Kidney epithelial cell (primary cell): ENCODE measurements at places on chromosomes 2 and 18. TPM values are rescaled to one million over a fixed set of nuclear protein-coding genes. Genes with fewer than 3 reads are reported as not detected.
A peak's percentile ranks its signal among the peaks of the same experiment; 100 is the strongest.

The CRACDL gene
- 1.4 TPM in 2 replicates for total RNA-seq

The EFR3B gene
- 2.3 and 3.1 TPM in 2 replicates for total RNA-seq

The RAD51AP2 gene
- total RNA-seq = 0.04 and 0.14 TPM in 2 replicates

The DSG3 gene
- 0.14 and 0.67 TPM in 2 replicates for total RNA-seq

DNA sequence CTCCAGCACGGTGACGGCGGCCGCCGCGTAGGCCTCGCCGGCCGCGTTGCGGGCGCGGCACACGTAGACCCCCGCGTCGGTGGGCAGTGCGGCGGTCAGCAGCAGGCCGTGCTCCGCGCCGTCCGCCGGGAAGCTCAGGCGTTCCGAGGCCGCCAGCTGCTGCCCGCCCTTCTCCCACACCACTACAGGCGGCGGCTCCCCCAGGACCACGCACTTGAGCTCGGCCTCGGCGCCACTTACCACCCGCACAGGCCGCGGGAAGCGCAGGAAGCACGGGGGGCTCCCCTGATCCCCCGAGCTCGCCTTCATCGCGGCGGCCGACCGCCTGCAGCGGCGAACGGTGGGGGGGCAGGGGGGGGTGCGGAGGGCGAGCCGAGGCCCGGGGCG is 422 bp downstream of the OBSL1 start:
- no peak for DNase-seq

GRCh38 chr2:172220121-172220520 is 117.4 kb upstream of the DLX2 start:
- no peak for DNase-seq

- no peak for DNase-seq
Observed at GRCh38 chr18:50194631-50195532, at the start of gene MYO5B. Gene MYO5B, minus strand, starts transcription at chr18:50195147. Its CDS starts 354 bp downstream, at chr18:50194793.

DNA sequence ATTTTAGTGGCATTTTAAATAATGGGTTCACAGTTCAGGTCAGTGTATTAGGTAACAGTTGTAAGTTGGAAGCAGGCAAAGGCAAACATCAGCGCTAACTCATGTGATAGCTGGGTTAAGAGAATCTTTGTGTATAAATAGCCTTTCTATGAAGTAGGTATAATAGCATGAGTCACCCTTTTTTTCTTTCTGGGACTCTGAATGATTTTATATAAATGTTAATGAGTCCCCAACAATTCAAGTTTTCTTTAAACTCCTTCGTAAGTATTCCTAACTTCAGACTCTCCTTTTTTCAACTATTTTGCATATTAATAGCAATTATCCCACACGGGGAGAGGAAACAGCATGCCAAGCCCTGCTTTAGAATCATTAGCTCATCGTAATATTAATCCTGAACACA is 384.3 kb downstream of the PIK3C3 start:
- DNase-seq = peak; percentile 26

DNA sequence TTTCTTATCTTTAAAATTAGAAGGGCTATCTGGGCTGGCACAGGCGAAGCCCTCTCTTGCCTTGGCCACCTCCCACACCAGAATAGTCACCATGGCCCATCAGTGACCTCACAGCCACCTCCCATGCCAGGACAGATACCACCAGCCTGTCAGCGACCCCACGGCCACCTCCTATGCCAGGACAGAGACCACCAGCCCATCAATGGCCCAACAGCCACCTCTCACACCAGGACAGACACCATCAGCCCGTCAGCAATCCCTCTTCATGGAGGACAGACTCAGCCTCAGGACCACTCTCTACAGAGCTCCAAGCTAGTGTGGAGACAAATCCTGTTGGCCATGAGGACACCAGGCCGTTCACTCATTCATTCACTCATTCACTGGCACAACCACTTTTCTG is 74.6 kb downstream of the ASB1 start:
- no peak for DNase-seq

GRCh38 chr18:61681065-61681464 is 211.7 kb downstream of the RNF152 start:
- no peak for DNase-seq

GRCh38 chr2:190912726-190913125 is 32.1 kb downstream of the GLS start:
- DNase-seq = no peak

DNA sequence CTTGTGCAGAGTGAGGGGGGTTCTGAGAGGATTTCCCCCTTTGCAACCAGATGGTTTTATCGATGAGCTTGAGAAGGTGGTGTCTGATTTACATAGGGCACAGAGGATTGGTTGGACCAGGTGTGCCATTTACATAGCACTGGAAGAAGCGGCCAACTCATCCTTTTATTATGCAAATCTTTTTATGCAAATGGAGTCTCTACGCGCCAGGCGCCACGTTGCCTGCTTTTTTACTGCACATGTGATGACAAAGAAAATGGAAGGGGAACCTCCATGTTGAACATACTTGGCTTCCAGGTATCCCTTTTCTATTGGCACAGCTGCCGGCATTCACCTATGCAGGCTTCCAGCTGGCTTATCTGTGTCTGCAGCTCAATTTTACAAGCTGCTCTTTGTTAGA is 18.4 kb upstream of the TXNL4A start:
- no peak for DNase-seq

DNA sequence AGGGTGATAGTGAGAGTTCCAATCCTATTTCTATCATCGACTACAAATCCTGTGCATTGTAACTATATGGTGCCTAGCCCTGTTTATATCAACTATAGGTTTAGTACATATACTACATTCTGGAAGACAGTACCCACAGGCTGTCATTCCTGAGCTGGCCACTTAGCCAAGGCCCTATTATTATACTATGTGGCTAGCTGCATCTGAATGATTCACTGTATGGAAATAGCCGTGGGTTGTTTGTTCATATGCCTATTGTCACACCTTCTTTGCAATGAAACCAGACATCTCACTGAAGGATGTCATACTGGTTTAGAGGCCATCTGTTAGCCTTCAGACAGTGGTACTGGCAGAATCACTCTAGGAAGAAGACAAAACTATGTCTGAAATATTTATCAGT is 62.3 kb upstream of the FSIP2 start:
- DNase-seq = no peak

DNA sequence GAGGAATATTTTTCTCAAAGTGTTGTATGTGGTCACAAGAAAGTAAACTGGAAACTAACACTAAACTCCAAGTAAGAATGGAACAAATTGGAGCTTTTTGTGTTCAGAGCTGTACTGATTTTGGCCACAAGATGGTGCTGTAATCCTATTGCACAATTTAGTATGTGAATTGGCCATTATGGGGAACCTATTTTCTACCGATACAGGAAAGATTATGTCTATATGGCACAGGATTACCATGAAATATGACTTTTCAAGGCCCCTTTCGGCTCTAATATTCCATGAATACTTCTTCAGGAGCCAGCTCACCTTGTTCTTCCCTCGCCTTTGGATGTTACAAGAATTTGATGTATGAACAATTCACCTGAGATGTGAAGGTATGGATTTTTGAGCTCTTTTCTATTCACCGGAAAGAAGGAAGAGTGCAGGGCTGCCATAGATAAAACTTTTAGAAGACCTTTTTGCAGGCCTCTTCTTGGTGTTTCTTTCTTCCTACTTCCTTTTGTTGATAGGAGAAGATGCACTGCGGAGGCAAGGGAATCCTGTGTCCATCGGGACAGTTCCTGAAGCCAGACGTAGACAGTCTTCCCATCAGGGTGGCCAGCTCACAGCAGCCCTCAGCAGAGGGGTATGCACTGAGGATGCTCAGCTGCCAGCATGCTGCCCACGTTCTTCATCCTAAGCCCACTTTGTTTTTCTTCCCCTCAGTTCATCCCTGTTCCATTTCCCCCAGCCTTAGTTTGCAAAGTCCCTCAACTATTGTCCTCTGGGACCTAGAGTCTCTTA is 13.3 kb downstream of the MRPL44 start:
- DNase-seq = no peak

DNA sequence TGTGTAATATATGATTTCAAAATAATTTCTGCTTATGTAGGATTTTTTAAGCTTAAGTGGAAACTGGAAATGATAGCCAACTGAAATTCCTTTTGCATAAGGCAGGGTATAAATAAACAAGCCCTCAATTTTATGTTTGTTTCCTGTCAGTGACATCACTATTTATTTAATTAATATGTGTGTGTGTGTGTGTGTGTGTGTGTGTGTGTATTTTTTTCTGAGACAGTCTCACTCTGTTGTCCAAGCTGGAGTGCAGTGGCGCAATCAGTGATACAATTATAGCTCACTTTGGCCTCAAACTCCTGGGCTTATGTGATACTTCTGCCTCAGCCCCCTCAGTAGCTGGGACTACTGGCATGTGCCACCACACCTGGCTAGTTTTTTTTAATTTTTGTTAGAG is 29.3 kb upstream of the CYP20A1 start:
- DNase-seq = no peak

DNA sequence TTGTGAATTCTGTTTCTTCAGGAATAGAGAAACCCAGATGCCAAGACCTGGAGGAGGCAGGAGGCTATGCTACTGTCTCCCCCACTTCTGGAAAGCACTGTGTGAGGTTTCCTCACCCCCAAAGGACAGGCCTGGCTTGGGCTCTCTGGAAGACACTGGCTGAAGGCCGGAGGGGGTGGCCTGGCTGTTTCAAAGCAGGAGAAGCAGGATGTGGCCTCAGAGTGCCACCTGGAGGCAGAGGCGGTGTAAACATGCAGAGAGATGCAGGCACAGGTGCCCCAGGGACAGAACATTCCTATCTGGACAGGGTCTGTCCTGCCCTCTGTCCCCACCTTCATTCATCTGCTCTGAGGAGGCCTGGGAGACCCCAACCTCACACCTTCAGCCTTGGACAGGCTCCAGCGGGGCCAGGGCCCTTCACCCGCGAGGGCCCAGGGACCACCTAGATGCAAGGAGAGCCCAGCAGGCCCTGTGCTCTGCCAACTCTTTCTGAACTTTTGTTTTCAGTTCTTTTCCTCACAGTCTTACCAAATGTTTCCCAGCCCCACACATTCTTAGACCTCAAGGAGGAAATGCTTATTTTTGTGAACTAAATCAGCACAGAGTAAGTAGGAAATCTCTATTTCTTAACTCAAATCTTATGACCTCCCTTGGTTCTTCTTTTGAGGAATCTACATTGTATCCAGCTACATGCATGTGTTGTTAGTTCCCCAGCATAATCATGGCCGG is 79.2 kb downstream of the LONRF2 start:
- no peak for DNase-seq

GRCh38 chr2:239866350-239866749 is 158.8 kb downstream of the NDUFA10 start:
- no peak for DNase-seq

DNA sequence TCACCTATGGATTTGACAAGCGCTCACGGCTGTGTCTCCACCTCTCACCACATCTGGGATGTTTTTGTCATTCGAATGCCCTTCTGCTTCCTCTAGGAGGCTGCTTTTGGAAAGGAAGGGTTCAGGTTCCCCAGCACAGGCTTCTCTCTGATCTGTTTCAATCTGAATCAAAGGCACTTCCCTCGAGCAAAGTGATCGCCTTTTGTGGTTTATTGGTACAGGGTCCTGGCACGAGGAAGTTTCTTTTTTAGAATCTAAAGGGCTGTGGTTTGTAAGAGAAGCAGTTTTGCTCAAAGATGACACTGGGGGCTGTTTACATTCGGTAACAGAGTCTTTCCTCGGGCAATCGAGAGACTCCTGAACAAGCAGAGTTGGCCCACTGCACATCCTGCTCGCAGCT is 145.0 kb downstream of the DAW1 start:
- DNase-seq = no peak

- DNase-seq = peak; percentile 77
Observed at GRCh38 chr2:167292430-167293171, 404.3 kb downstream of the XIRP2 start.

- DNase-seq = no peak
Observed at GRCh38 chr18:2406544-2406943, 164.8 kb downstream of the METTL4 start.

- no peak for DNase-seq
Observed at GRCh38 chr18:13246121-13246520, 27.6 kb downstream of the LDLRAD4 start.

GRCh38 chr2:163236553-163236952 is 398.0 kb upstream of the KCNH7 start:
- no peak for DNase-seq

GRCh38 chr2:213290501-213290900 is 6.2 kb downstream of the SPAG16 start:
- DNase-seq = no peak

DNA sequence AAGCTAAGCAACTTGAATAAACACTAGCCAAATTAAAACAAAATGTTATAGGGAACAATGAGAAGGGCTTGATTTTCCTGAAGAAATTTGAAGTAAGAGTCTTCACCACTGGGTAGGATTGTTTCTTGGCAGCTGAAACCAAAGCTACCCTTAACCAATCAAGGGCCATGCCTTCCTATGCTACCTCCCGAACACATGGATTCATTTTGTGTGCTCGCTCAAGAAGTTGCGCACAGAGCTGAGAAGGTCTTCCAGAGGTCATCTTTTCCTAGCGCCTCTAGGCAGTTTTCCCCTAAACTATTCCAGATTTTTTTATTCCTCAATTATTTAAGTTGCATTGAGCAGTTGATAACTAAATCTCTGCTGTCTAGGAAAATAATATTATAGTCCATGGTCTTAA is 264.6 kb downstream of the RBM43 start:
- DNase-seq = no peak
